Activated naive CD8-positive, alpha-beta T cell treated with anti-CD3 and anti-CD28 coated beads, Interleukin-2, amount 50 U/mL, for 16 hours (primary cell): ENCODE measurements at places on chromosomes 4 and X.

GRCh38 chr4:53804719-53805118 lies 213.4 kb upstream of the LNX1 start:
- DNase-seq, result no peak

DNA sequence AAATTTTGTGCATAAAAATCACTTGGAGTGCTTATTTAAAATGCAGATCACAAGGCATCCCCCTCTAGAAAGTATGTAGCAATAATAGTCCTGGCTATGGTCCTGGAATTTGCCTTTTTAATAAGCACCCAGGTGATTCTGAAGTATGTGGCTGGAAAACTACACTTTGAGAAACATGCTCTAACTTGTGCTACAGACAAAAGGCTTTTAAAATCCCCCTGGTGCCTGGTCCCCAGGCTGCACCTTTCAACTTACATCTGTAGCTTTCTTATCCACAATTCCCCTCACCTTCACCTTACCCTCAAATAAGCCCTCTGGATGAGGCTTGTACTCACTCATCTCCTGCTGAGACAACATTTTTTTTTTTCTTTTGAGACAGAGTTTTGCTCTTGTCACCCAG lies 21.1 kb downstream of the ART3 start:
- no peak for DNase-seq

GRCh38 chr4:159041054-159042034 lies 61.5 kb upstream of the RAPGEF2 start:
- no peak for DNase-seq

DNA sequence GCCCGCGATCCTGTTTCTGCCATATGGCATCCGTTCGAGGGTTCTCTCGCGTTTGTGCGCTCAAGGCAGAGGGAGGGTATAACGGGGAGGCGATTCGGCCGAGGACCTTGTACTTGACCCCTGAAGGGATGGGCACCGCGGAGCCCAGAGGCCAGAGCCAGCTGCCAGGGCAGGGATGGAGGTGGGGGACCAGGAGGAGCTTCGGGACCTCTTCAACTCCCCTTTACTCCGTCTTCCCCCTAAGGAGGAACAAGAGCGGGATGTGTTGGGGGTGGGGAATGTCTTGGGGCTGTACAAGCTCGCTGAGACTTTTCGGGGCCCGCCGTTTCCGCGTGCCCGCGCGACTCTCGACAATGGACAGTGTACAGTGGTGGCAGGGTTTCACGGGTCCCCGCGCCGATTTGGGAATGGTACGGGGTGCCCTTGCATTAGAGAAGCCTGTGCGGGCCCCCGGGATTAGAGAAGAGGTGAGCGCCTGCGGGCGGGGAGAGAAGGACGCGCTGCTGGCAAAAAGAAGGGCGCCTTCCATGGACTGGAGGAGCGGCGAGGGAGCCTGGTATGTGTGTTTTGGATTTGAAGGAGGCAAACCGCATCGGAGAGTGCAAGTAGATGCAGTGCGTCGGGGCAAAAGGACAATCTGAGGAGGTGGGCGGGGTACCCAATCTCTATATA lies 760 bp downstream of the UGT8 start:
- DNase-seq, result no peak

- no peak for DNase-seq
Observed at GRCh38 chr4:8777320-8778196, 94.1 kb downstream of the HMX1 start.

DNA sequence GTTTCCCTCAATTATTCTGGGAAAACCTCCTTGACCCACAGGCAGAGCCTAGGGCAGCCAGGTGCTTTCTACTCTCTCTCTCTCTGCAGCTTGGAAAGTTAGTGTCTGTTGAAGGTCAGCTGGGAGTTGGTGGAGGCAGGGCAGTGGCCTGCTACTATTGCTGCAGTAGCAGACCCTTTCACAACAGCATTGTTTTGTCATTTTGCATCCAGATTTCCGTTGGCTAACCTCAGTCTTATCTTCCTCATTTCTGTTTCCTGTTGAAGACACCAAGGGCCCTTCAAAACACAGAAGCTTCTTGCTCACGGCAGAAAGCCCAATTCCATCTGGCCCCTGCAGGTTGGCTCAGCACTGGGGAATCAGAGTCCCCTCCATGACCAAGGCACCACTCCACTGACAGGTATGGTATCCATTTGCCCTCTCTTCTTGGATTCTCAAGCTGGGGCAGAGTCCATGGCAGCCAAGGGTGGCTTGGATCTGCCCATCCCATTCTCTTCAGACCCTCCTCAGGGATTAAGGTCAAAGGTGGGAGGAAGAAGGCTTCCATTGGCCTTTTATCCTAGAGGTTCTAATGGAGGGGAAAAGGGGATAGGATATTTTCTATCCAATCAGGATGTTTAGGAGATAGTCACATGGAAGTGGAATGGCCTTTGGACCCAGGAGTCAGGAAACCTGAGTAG lies 24.6 kb downstream of the VSIG4 start:
- DNase-seq, result no peak

- DNase-seq, result no peak
Observed at GRCh38 chr4:158810487-158811215, 41.8 kb downstream of the FNIP2 start.

- no peak for DNase-seq
Observed at GRCh38 chrX:42490111-42490510, 287.9 kb downstream of the PPP1R2C start.

DNA sequence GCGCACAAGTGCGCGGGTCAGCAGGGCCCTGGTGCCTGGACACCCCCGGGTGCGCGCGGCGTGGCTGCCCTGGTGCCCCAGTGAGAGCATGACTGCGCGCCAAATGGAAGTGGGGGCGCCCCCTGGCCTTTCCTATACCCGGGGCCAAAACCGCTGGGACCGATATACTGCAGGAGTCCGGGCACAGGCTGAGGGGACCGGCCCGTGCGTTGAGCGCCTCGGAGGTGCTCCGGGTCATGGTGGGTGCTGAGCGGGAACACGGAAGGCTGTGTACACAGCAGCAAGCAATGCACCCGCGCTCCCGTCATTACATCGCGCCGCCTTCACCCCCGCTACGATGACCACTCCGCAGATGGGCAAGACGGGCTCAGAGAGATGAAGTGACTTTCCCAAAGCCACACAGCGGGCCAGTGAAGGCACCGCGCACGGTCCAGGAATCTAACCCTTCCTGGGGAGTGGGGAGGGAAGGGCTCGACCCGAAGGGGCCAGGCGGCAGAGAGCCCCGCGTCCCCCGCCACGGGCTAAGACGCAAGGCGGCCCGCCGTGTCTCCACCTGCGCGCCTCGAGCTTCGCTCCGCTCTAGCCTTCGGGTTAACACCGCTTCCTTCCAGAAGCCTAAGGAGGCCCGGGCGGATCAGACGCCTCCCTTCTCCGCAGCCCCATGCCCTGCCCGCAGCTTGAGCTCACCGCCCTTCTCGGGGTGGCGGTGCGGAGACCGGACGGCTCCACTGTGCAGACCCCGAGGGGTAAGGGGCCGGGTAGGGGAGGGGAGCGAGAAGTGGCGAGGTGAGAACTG lies 11.3 kb downstream of the HMX1 start:
- no peak for DNase-seq

- DNase-seq, result no peak
Observed at GRCh38 chr4:24770032-24770584, 25.3 kb upstream of the SOD3 start.

- DNase-seq, result no peak
Observed at GRCh38 chr4:185379326-185380295, 16.1 kb downstream of the LRP2BP start.

DNA sequence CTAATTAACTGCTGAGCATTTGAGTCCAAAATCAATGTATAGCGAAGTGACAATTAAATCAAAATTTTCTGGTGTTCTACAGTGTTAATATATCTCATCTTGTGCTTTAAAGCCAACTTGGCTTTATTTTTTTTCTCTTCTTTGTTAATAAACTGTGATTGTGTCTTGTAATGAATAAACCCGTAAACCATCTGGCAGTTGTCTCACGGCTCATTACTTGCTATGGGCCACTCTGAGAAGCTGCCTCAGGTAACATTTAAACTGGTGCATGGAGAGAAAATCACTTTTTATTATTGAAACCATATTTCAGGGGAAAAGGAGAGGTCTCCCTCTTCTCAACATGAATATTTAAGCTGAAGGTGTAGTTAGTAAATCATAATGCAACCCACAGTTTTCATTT lies 694.0 kb downstream of the KCTD8 start:
- DNase-seq, result no peak

GRCh38 chr4:145539671-145540070 lies 58.0 kb downstream of the SMAD1 start:
- no peak for DNase-seq

DNA sequence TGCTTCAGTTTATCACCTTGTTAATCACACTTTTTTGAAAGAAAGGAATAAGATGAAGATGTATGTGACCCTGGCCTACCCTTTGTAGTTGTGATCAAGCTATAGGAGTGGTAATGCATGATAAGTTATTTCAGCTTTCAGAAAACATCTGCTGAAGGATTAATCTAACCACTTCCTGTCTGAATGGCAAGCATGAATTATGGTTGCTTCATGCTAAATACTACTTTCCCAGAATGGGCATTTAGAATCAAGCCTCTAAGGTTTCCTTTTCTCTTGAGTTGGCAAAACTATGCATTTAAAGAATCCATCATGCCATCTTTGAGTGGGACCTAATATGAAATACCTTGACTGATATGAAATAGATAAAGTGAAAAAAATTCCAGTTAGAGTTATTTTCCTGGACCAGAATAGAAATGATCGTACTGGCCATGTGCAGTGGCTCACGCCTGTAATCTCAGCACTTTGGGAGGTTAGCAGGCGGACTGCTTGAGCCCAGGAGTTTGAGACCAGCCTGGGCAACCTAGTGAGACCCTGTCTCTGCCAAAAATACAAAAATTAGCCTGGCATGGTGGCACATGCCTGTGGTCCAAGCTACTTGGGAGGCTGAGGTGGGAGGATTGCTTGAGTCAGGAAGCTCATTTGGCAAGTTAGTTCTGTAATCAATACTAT lies 59.1 kb downstream of the ANXA3 start:
- DNase-seq, result no peak

GRCh38 chrX:45714866-45715265 lies 514.2 kb upstream of the DIPK2B start:
- no peak for DNase-seq

- DNase-seq, result no peak
Observed at GRCh38 chr4:101621120-101621519, 169.4 kb upstream of the BANK1 start.

DNA sequence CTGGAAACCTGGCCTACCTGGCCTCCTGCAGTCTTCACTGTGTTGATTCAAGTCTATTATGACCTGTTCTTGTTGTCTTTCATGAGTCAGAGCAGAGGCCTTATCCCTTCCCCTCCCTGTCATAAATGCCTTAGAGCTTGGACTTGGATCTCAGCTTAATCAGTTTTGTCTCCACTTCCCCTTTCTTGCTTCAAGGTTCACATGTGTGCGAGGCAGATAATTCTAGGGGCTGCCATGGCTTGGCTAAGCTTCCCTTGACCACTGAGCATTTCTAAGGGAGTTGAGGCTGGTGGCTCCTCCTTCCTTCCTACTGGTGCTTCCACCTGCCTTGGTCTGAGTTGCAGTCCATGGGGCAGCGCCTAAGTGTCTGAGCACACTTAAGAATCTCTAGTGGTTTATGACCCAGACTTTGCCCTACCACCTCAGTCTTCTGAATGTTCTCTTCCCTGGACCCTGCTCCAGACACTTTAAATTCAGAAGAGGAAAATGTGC lies 1.7 kb upstream of the HEPH start:
- no peak for DNase-seq

DNA sequence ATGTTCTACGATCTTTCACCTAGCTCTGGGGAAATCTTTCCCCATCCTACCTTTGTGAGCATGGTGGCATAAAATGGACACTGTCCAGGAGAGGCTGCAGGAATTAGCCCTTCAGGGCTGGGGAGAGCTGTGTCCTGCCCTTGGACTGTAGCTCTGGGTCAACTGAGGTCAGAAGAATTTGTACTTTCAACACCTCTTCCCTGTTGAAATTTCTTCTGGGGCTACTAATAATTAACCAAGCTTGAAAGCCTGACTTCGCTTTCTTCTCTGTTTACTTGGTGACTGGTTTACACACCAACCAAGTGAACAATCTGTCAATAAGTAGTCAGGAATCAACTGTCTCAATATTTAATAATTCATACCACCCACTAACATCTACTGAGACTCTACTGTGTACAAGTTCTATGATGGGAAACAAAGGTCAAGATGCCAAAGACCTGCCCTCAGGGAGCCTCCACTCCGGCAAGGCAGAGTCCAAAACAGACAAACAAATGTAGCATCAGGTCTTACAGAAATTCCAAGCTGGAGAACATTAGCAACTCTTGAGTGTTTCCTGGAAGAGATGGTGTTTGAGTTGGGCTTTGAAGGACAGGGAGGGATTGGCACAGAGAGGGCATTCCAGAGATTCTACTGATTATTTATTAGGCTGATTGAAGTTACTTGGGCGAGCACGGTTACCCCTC lies 113.1 kb downstream of the ENPP6 start:
- DNase-seq, result no peak

- no peak for DNase-seq
Observed at GRCh38 chrX:47351706-47352105, 18.7 kb upstream of the ZNF157 start.

DNA sequence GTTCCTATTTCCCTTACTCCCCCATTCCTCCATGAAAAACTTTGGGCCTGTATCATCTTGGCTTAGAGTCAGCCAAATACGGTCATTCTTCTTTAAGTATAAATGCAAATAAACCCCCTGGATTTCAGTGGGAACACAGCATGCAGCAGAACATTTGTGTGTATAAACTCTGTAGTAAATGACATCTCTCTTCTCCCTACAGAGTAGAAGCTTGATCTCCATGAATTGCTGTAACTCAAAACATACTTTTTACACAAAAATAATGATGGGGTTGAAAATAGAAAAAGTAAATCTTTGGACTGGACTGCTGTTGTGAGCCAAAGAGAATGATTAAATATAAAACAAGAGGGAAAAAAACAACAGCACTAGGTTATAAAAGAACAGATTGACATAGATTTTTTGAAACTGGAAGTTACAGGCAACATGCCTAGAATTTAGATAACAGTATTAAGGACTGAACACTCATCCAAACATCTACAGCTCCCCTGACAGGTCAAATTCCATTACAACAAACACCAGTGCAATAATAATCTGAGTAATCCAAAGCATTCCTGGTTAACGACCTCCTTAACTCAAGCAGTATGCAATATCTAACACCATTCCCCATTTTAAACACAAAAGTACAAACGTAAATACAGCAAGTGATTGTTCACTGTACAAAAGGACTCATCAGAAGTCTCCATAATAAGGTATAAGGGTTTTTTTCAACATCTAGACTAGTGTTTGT lies 30.7 kb downstream of the TSPAN5 start:
- DNase-seq, result no peak

DNA sequence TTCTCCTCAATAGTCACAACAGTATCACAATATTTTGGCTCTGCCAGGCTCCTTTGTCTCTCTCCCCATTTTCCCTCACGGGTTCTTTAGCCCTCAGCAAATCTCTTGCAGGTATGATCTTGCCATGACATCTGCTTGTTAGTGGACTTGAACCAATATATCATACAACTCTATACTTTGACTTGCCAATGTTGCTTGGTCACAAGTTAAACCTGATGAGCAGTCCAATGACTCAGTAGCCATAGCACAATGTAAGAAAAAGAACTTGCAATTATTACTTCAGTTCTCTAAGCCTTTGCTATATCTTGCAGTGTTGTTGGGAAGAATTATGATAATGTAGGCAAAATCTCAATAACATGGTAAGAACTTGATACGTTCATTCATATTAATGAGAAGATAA lies 174.6 kb upstream of the NRK start:
- DNase-seq, result no peak

- no peak for DNase-seq
Observed at GRCh38 chrX:92270936-92271855, 492.0 kb downstream of the PCDH11X start.
